Stimulated activated CD4-positive, alpha-beta T cell treated with anti-CD3 and anti-CD28 coated beads, Interleukin-4, amount 100 ng/mL, for 4 hours (primary cell): ENCODE measurements at places on chromosomes 11 and 22.

DNA sequence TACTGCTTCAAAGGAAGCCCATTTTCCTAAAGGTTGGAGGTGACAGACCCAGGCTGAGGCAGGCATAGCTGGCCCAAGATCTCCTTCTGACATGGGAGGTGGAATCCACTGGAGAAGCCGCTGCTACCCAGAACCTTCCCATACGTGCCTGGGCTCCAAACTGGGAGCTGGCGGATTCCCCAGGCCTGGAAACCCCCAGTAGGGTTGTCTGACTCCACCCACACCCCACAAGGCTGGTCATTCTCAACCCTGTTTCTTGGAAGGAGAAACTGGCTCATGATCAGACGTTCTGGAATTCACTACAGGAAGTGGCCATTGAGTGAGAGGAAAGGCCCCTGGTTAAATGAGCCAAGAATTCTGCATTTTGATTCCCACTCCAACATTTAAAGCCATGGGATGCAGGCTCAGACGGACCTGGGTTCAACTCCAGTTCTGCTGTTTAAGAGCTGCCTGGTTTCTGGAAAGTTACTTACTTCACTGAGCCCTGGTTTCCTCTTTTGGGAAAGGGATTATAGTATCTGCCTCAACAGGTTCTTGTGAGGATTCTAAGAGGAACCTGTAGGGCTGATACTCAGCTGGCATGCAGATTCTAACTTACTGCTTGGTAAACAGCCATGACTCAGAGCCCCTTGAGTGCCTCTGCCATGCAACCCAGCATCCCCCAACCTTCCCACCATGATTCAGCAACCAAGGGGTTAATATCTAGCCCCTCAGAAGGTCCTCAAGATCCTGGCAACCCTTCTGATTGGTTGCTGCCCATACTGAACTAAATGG, 19.4 kb upstream of the TSKU start:
- DNase-seq: no peak

DNA sequence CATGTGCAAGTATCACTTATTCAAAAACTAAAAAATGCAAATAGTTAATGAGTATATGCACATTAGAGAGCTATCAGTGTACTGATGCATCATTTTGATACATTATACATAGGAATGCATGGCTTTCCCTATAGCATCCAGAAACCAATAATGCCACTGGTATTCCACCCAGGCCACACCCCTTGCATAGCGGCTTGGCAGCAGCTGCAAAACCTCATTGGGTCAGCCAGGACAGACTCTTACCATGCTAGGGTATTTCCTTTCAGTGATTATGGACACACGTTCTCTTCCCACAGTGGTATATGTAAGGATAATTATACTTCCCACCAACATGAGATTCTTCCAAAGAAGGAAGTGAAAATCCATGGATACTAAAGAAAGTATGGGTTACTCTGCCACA, 145.9 kb upstream of the PITPNB start:
- DNase-seq: no peak

DNA sequence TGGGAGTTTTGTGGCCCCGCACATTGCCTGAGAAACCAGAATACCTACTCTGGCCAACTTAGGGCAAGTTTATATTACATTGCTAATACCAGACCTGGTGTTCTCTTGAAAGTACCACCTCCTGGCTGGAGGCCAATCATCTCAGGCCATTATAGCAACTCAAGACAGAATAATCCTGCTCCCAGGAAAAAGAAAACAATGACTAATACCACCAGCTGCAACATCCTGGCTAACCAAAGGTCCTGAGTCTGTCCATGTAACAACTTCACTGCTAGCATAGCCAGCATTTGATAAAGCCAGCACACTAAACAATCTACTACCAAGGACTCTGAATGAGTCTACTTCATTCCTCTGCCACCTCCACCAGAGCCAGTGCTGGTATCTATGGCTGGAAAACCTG, 1298.7 kb upstream of the CNTN5 start:
- no peak for DNase-seq

- DNase-seq: no peak
These were observed 21.4 kb downstream of the CD6 start for GRCh38 chr11:60992842-60993409.

GRCh38 chr11:2534134-2534956, 89.5 kb downstream of the KCNQ1 start:
- DNase-seq: no peak

DNA sequence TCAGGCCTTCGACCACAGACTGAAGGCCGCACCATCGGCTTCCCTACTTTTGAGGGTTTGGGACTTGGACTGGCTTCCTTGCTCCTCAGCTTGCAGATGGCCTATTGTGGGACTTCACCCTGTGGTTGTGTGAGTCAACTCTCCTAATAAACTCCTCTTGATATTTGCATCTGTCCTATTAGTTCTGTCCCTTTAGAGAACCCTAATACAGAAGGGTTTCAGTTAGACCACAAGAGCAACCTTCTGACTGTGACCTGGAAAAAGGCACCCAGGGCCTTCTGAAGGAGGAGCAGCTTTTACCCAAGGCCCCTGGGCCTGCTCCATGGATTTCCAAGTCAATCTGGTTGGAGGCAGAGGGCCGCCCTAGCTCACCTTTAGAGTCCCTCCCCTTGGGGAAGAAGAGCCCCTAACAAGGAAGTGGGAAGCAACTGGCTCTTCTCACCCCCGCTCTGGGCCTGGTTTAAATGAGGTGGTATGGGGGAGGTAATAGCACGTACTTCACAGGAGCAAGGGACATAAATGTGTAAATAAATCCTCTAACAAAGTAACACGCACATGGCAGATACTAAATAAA, 11.2 kb upstream of the CHST1 start:
- DNase-seq: no peak

GRCh38 chr11:17822401-17822781, 87.8 kb downstream of the KCNC1 start:
- no peak for DNase-seq

GRCh38 chr11:96073536-96073935, 149.6 kb upstream of the MTMR2 start:
- no peak for DNase-seq

DNA sequence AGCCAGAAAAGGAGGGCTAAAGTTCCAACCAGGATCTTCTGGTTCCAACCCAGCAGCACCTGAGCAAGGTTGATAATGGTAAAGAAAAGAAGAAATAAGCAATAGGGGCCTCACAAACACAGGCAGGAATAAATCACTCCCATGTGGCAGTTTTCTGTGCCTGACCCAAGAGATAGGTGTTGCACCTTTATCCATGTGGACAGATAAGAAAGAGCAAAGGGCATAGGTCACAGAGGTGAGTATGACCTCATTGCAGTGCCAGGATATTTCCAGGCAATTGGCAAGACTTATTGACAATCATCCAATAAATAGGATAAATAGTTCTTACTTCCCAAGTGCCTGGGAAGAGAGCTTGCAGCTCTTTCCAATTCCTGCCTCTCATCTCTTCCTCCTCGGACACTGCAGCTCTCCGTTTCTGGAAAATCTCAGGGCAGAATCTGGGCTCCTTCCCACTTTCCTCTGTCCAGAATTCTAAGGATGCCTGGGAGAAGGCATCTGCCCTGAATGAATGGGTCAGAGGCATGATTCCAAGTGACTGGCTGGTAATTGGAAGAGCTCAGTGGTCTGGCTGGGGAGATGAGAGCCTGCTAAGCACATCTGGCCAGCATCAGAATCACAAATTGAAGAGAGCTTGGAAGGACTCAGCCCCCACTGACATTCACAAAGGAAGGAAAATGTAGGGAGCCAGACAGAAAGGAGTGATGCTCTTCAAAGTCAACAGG, 14.5 kb upstream of the LRRC55 start:
- DNase-seq: no peak

DNA sequence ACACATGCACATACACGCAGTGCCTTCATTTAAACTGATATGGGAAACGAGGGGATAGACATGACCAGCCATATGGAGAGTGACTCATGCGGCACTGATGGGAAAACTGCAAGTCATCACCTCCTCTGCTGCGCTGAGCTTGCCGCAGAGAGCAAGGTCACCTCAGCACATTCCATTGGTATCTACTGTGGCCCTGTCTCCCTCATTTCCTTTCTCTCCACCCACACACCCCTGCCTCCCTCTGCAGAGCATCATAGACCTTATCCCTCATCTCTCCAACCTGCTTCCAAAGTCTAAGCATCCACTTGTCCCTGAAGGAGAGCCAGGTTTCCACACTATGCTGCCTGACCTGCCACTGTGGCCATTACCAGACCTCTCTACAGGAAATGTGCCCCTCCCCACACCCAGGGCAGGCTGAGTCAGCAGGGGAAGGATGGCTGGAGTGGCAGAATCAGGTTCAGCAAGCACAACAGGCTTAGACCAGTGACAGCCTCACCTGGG, 116.9 kb upstream of the SNX19 start:
- no peak for DNase-seq

- DNase-seq: no peak
These were observed 3.0 kb downstream of the C11orf52 start for GRCh38 chr11:111921541-111922230.
